ENCODE measurements at places on chromosomes 6 and 20.

GRCh38 chr6:64294034-64294433 lies 658.4 kb downstream of the PHF3 start:
- DNase-seq: no peak

DNA sequence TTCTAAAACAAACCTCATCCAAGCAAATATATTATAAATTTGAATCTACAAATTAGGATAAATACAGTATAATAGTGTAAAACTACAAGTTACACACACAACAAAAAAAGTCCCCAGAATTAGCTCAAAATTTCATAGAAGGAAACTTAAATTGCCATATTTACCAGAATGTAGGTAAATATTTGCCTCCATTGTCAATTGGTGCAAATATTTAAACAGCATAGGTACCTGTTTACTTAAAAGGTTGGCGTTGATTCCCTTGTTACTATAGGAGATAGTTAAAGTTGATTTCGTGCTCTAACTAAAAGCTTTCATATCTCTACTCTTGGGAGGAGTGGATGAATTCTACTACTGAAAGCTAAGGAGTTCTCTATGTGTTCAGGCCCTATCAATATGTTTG lies 111.6 kb upstream of the TENT5A start:
- no peak for DNase-seq

GRCh38 chr20:62321975-62322374 lies 19.2 kb downstream of the ADRM1 start:
- no peak for DNase-seq

DNA sequence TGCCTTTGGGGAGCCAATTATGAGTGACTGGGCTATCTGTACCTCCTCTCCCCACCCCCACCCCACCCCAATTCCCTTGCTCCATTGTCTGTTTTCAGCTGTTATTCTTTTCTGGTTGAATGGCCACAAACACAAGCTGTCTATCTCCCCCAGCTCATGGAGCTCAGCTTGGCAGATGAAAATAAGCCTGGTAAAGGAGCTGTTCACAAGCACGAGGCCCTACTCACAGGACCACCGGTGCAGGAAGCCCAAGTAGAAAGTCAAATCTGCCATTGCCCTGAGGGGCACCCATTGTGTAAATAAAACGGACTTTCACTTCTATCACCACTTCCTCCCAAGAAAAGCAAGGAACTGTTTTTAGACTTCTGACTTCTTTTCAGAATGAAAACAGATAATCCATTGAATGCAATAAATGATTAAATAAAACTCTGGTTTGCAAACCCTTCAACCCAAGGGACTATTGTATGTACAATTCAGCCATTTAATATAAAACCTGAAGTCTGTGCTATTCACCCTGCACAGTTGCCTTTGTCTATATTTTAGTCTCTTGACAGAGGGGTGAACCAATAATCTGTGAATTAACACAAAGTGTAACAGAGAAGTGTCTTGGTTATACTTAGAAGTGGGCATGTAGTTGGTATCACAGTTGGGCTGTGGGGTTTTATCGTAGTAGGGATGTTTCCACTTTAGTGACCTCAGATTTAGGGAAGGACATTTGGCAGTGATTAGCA lies 27.7 kb downstream of the RIPOR2 start:
- no peak for DNase-seq

DNA sequence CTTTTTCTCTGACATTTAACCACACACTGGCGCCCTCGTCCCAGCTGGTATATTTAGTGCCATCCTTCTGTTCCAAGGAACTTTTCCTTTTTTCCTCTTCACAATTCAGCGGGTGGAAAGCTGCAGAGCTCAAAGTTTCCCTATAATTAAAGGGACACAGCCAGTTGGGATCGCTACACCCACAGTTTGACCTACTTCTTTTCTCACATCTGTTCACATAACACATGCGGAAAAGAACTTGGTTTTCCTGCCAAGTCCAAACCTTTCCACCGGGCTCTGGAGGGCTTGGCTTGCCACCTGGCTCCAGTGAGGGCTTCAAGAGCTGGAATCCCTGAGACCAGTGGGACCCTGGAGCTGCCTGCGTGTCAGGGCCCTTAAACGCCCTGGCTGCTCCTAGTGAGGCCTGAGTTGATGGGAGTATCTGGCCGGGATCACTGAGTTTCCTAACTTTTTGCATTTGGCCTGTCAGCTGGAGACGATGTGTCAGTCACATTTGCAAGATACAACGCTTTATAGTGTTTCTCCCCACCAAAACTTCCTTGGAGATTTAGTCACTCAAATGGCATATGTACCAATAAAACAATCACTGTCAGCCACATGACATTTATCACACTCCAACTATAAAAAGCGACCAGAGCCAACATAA lies 176.0 kb downstream of the SASH1 start:
- DNase-seq: no peak

DNA sequence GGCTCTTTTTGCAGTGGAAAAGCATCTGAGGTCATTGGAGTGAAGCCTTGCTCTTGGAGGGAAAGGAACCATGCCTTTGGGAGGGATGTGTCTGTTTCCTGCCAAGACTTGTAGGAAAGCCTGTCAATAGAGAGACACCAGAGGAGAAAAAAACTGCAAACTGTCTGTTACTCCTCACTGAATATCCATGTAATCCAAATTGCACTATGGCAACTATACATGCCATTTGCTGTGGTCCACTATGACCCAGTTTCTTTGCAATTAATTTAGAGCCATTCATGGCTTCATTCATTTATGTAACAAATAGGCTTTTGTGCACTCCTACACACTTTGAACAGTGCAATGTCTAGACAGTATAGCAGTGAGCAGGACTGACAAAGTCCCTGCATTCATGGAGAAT lies 296.5 kb downstream of the SLC35F1 start:
- no peak for DNase-seq

DNA sequence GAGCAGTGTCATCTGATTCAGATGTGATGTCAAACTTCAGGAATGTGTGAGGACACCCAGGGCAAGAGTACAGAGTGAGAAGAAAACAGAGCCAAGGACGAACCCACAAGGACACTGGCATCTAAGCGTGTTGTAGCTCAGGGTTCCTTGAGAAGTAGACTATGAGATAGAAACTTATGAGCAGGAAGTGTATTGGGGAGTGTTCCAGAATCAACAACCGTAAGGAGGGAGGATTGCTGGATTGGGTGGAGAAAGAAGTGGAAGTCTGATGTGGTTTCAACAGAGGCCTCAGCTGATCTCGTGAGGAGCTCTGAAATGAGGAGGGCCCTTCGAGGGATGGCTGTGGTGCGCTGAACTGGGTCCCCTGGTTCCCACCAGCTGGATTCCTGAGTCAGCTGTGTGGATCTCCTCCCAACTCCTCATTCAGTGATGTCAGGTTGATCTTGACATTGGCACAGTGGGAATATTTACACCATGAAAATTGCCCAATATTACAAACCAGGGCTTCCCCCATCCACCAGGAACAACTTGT lies 25.7 kb upstream of the IGF2R start:
- peak; percentile 37 for DNase-seq

DNA sequence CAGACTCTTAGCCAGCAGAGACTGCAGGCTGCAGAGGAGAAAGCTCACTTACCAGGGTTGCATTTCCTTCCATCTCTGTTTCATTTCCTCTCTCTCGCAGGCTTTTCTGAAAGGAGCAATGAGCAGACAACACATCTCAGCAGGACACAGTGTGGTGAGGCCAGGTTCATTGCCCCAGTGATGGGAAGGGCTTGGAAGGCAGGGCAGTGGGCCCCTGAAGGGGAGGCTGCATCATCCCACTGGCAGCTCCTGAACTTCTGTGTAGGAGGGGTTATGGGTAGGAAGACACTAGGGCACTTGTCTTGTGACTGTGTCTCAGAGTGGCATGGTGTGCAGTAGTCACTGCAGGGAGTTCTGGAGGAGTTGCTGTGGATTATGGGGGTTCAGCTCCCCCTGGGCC lies 246.8 kb downstream of the QKI start:
- no peak for DNase-seq

- no peak for DNase-seq
Measured at GRCh38 chr6:12974551-12974950, 258.0 kb downstream of the PHACTR1 start.

GRCh38 chr6:142842418-142843261 lies 102.3 kb downstream of the HIVEP2 start:
- DNase-seq: peak; percentile 82

DNA sequence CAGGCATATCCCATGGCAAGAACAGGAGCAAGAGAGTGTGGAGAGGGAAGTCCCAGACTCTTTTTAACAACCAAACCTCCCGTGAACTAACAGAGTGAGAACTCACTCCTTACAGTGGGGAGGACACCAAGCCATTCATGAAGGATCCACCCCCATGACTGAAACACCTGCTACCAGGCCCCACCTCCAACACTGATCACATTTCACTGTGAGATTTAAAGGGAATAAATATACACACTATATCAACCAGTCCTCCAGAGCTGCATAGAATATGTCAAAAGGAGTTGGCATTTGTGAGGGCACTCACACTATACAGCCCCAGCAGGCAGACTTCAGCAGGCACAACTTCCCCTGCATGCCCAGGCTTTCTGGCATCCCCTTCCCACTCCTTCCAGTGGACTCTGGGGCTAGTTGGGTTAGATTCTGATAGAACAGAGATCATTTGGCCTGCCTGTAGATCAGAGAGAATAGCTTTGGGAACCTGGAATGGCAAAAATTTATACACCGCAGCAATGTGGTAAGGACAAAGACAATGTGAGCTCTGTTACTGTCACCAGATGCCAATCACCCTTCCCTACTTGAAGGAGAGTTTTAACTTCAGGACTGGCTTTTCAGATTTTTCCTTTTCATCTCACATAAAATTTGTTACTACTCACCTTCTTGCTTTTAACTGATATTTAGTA lies 25.2 kb upstream of the TENT5A start:
- no peak for DNase-seq

DNA sequence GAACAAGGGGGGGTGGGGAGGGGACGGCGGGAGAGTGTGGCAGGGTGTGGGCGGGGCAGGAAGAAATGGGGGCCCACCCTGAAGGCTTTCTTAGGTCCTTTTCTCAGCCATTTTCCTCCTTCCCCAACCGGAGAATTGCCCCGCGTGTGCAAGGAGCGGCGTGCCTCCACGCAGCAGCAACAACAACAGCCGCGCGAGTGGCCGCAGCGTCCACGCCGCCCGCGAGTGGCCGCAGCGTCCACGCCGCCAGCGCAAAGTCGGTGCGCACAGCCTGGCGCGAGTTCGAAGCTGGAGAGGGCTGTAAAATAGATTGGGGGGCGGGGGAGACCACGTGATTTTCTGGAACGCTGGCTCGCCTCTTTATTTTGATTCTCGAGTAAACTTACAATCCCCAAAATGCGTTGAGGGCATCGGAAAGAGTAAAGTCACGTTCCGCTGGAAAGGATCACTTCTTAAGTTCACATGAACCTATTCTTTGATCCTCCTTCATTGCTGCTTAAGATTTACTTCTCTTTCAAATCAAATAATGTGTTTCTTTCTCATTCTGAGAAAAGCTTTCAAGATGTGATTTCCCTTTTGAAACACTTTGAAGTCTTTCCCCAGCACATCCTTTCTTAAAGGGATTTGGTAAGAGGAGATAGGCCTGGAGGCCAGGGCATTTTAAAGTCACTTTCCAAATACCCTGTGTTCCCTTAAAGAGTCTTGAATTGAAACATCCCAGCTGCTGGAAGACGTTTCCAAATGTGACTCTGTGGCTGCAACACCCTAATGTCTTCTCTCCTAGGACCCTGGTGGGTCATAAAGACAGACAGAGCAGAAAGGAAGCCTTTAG lies 66.7 kb upstream of the ZNF217 start:
- no peak for DNase-seq

DNA sequence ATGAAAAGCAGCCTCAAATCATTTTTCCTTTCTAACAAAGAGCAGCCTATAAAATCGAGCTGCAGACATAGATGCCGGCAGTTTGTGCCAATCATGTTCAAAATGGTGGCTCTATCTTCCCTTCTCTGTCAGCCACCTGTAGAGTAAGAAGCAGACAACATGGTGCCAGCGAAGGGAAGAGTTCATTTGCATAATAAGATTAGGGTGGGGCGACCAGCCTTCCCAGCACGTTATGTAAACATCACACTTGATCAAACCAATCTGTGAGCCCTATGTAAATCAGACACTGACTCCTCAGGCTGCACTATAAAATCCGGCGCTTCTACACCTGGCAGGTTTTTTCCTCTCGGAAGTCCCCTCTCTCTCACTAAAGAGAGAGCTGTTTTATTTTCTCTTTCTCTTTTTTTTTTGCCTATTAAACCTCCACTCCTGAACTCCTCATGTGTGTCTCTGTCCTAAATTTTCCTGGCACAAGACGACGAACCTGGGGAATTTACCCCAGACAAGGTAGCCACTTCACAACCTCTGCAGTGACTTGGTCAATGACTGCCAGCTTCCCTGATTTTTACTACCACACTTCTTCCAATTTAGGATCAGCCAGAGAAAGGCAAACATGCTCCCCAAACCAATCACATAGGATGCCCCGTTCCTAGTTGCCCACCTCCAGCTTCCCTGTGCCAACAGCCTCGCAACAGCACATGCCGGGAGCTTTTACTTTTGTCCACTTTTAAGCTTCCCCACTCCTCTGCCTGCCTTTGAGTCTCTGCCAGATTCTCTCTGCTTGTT lies 12.9 kb downstream of the TPMT start:
- DNase-seq: no peak

DNA sequence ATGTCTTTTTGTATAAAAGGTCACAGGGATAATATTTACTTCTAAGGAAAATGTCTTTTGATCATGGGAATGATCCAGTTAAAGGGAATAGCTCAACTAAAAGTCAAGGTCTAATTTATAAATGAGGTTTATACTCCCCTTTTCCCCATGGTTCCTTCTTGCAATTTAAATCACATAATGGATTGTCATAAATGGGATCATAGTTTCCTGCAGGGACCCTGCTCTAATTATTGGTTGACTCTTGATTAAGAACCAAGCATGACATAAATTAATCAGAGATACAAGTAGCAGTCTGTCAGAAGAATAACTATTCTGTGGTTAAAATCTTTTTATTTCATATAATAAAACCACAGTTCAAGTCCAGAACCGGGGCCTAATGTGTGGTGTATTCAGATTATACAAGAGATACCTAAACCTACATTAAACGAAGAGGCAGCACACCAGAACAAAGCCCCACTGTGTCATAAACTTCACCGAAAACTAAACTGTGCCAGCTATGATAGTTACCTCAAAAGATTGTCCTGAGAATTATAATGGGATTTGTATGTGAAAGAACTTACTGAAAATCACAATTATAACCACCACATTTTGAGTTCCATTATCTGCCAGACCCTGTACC lies 43.0 kb upstream of the CD83 start:
- no peak for DNase-seq

GRCh38 chr20:31676609-31676989 lies 38.9 kb downstream of the COX4I2 start:
- no peak for DNase-seq

Data from astrocyte (in vitro differentiated cells and primary cell).